ENCODE measurements at places on chromosomes 4 and X. TPM values are rescaled to one million over a fixed set of nuclear protein-coding genes. Genes with fewer than 3 reads are reported as not detected.

- DNase-seq = no peak
Measured at GRCh38 chrX:88746925-88747324, at the start of gene CPXCR1. CPXCR1 (plus strand) TSS chrX:88747225; CDS start chrX:88753415, 6,190 bp downstream.

- no peak for DNase-seq
Measured at GRCh38 chr4:80305466-80305865, 30.1 kb upstream of the CFAP299 start.

GRCh38 chr4:89509708-89510281 lies 202.2 kb upstream of the GPRIN3 start:
- no peak for DNase-seq

DNA sequence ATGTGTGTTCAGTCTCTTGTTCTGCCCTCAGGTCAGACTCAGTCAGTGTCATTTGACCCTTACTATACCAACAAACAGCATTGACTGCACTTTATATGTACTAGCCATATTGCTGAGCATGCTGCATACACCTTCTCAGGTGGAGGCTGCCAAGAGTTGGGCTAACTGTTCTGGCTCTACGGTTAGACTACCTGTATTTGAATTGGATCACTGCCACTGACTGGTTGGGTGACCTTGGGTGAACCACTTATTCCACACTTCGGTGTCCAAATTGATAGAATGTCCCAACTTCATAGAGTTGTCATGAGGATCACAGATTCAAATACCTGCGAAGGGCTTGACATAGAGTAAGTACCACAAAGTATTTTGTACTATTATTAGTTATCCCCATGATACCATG lies 91.2 kb upstream of the GPR50 start:
- DNase-seq = no peak

DNA sequence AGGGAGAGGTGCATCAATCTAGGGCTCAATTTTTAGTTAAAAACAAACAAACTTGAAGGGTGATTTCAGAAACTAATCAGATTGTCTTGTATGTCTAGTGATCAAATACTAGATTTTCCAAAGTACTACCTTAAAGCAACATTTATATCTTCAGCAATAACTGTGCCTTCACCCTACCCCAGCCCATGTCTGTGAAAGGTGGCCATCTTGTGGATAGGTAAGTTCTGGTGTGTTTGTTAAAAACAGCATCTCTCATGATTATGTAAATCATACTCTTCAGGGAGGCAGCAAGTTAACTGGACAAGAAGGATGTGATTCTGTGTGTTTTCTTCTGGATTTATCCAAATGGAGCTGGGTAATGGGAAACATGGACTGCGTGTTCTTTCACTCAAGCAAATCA lies 81.4 kb upstream of the ACSL1 start:
- DNase-seq = no peak

DNA sequence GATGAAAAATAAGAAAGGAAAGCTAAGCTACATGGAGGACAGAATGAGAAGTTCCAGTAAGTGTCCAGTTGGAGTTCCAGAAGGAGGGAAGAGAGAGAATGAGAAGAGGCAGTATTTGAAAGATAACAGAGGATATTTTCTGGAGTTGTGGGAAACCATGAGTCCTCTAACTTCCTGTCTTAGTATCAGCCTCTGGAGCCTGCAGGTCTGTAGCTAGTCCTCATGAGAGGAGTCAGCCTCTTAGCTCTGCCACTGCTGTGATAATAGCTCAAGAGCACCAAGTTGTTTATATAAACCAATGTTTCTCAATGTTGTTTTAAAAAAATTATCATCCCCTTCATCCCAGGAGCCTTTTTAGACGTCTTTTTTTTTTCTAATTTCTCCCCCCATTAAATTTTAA lies 2.4 kb upstream of the PLAC1 start:
- no peak for DNase-seq

GRCh38 chr4:2478229-2478628 lies 9.3 kb downstream of the RNF4 start:
- DNase-seq = no peak

Gene TCEAL7
- 67.2 TPM for total RNA-seq

Gene UVSSA
- total RNA-seq = 33.9 TPM
